NCI-H460 (cell line): ENCODE measurements at places on chromosomes 1 and 21.

DNA sequence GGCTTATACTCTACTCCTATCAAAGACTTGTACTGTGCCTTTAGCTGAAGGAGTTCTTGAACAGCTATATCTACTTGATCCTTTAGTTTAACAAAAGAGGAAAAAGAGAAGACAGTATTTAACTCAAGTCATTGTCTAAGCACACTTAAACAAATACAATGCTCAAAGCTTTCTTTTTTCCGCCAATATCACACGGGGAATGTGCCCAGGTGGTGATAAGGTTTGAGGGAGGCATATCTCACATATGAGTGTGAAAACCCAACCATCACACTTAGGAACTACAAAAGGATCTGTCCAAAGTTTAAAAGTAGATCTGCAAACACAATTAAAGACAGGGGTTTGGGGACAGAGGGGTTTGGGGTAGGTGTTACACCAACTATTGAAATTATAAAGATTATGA is 59.0 kb upstream of the SLC30A10 start:
- no peak for DNase-seq

GRCh38 chr21:40902993-40903392 is 56.0 kb upstream of the DSCAM start:
- DNase-seq: no peak

- no peak for DNase-seq
Measured at GRCh38 chr21:16406355-16406754, 676.6 kb downstream of the USP25 start.

GRCh38 chr1:89644119-89644814 is 11.3 kb downstream of the LRRC8C start:
- no peak for DNase-seq
